ENCODE measurements at places on chromosomes 6 and 20.

GRCh38 chr20:39453890-39454289, 491.7 kb downstream of the DHX35 start:
- no peak for DNase-seq

DNA sequence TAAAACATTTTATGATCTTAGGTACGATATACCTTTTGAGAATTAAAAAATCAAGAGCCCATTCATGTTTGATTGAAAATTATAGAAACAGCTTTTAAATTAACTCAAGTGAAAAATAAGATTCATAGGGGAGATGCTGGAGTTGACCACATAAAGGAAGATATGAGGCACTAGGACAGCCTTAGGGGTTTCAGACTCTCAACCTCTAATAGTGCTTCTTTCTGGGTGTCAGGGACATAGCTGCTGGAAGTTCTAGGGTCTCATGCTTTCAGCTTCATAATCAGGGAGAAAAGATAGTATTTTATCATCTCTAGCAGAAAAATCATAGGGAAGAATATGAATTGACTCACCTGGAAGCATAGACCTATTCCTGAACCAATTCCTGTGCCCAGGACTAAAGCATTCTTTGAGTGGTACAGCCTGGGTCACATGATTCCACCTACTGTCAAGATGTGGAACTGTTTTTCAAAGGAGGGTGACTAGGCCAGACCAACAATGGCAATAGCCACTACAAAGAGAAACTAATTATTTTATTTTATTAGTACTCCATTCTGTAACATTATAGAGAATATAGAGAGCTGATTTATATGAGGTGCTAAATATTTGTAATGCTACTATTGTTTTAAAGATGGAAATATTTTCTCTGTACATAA, 27.8 kb upstream of the CENPW start:
- DNase-seq, result no peak

DNA sequence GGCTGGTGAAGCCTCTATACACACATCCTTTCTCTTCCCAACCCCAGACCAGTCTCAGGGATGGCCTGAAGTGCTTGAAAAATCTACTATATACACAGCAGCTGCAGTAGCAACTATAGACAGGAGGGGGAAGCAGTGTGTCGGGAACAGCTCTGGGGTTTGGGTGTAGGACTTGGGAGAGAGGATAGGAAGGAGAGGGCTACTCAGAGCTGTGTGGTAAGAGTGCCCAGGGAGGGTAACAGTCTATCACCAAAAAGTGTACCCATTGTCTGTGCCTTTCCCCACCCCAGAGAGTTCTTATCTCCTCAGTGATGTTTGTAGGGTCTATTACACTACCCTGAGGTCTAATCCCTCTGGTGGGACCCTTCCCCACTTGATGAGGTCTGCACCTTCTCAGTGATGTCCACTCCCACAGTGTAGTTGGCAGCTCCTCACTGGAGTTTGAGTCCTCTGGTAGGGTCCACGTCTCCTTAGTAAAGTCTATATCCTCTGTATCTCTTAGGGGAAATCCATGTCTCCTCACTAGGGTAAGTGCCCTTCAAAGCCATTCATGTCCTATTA, 1.5 kb upstream of the GGT7 start:
- DNase-seq, result peak; percentile 77

DNA sequence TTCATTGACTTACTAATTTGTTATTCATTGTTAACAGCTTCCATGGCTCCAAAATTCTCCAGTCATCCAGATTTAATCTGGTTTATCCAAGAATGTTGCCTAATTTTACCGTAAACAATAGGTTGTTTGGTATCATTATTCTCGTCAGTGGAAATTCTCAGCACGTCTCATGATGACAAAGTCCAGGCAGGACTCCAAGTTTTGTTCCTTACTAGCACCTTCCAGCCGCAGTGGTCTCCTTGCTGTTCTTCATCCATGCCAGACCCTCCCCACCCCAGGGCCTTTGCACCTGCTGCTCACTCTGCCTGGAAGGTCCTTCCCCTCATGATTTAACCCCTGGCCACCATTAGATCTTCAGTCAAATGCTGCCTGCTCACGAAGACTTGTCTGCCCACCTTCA, 48.1 kb upstream of the NAA20 start:
- DNase-seq, result no peak

- no peak for DNase-seq
Measured at GRCh38 chr6:169101981-169102380, 151.7 kb downstream of the THBS2 start.

GRCh38 chr6:71509191-71510005, 220.8 kb downstream of the OGFRL1 start:
- DNase-seq, result no peak

DNA sequence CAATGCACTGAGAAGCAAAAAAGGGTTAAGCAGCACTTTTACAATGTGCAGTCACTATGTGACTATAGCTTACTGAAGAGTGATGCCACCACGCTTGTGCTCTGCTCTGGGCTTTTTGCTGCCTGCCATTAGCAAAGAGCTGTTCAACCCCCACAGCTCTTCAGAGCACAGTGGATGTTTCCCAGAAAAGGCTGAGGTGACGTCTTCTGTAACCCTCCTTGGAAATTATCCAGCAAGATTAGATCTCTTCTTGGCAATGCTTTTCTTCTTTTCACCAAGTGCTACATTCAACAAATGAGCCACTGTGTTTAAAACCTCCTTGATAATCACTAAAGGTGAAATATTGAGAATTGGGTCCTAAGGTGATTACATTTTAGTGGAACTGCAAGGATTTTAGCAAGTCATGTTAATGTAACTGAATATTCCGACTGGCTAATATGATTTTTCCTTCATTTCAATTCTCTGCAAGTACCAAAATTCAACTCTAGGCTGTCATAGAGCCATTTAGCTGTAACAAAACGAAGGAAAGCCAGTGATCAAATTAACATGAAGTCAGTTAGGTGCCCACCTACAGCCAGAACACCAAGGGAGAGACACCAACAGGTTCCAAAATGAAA, 34.9 kb downstream of the ELOVL5 start:
- DNase-seq, result no peak

GRCh38 chr6:77910826-77911225, 258.0 kb downstream of the MEI4 start:
- no peak for DNase-seq

GRCh38 chr6:157075549-157076450, 247.5 kb downstream of the TMEM242 start:
- DNase-seq, result no peak

GRCh38 chr6:125717120-125717731, 32.2 kb upstream of the HEY2 start:
- no peak for DNase-seq

- no peak for DNase-seq
Measured at GRCh38 chr20:38135271-38135650, 29.8 kb downstream of the TGM2 start.

GRCh38 chr6:37137201-37138090, 32.5 kb upstream of the PIM1 start:
- peak; percentile 36 for DNase-seq

- no peak for DNase-seq
Measured at GRCh38 chr20:57425150-57426013, 34.2 kb downstream of the RBM38 start.

GRCh38 chr6:92577077-92577719, 842.2 kb downstream of the EPHA7 start:
- DNase-seq, result no peak

DNA sequence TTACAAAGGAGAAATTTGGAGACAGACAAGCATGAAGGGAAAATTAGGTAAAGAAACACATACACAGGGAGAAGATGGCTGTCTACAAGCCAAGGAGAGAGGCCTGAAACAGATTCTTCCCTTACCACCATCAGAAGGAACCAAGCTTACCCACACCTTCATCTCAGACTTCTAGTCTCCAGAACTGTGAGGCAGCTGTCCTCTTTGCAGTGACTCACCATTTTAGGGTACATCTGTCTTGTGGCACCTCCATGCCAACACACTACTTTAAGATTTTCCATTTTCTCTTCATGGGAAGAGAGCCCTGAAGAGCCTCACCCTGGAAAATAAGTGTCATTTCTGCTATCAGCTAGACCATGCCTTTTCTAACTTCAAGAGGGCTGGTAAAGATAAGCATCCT, 369.3 kb downstream of the FRK start:
- no peak for DNase-seq

GRCh38 chr20:3313683-3314065, 74.7 kb upstream of the SLC4A11 start:
- DNase-seq, result no peak

DNA sequence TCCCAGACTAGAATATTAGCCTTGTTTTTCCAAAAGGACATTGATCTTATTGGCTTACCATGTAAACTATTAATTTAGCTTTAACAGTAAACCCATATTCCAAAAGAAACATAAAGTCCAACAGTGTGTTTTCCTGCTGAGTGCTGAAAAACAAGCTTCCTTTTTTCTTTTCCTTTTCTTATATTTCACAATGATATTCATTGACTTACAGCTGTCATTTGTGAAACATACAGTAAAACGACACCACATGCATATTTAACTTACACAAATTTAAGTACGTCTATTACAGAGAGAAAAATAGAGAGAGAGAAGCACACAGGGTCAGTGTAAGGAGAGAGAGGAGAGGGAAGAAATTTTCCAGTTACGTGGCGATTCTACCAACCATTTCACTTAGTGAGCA, 543.9 kb upstream of the JARID2 start:
- DNase-seq, result no peak

- no peak for DNase-seq
Measured at GRCh38 chr20:3276680-3277015, 37.7 kb upstream of the SLC4A11 start.

- DNase-seq, result no peak
Measured at GRCh38 chr6:41659935-41660334, 21.7 kb downstream of the MDFI start.

- no peak for DNase-seq
Measured at GRCh38 chr20:17909869-17910321, 58.7 kb downstream of the SNX5 start.

- no peak for DNase-seq
Measured at GRCh38 chr20:16270314-16270931, 302.8 kb downstream of the KIF16B start.

GRCh38 chr6:44050872-44051505, 76.3 kb downstream of the MRPL14 start:
- no peak for DNase-seq

DNA sequence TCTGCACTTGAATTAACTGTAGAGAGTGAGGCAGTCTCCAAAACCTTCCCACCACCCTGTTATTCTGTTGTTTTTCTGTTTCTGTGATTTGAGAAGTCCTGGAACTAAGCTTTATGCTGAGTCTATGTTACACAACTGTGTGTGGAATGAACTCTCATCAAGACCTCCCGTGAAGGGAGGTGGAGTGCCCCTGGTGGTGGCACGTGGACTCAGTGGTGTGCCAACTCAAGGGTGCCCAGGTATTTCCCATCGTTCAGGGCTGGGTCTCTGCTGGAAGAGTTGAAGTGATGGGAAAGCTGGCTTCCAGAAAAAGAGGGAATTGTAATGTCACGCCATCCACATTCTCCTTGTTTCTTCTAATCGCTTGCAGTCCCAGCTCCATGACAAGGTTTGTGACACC, 374.2 kb downstream of the SMOC2 start:
- no peak for DNase-seq

- no peak for DNase-seq
Measured at GRCh38 chr6:129793447-129793846, 67.7 kb downstream of the TMEM244 start.

- DNase-seq, result no peak
Measured at GRCh38 chr6:43860285-43860684, 90.3 kb downstream of the VEGFA start.

GRCh38 chr20:46253391-46253790, 54.9 kb downstream of the CDH22 start:
- peak; percentile 49 for DNase-seq

GRCh38 chr6:107617341-107617932, 127.5 kb downstream of the SOBP start:
- no peak for DNase-seq

DNA sequence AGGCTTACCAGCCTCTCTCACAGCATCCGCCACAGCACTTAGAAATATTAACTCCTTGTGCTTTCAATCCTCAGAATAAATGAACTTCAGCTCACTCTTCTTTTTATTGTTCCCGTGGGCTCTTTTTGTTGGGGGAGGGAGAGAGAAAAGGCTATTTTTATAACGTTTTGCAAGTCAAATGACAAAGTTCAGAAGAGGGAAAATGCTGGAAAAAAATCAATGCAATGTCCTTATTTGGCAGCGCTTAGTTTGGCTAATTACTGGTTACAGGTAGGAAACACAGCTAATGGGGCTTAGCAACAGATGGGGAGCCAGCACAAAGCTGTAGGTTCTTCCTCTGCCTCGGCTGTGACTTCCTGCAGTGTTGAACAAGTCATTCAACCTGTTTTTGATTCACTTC, 1067.0 kb upstream of the MAP3K7 start:
- peak; percentile 37 for DNase-seq

DNA sequence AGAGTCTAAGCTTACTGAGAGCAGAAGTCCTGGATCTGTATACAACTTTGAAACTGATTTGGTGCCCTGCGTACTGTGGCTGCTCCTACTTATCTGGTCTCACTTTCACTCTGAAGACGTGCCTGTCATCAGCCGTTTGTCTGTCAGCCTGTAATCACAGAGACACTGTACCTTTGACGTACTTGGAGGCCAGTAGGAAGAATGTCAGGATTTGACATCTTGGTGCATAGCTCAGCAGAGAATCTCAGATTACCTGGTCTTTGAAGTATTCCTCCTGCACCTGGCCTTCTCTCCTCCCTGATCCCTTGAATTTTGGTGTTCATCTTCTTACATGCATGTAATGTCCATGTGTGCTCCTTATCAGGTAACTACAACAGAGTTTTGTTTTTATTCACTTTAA, 37.7 kb downstream of the DSE start:
- no peak for DNase-seq

DNA sequence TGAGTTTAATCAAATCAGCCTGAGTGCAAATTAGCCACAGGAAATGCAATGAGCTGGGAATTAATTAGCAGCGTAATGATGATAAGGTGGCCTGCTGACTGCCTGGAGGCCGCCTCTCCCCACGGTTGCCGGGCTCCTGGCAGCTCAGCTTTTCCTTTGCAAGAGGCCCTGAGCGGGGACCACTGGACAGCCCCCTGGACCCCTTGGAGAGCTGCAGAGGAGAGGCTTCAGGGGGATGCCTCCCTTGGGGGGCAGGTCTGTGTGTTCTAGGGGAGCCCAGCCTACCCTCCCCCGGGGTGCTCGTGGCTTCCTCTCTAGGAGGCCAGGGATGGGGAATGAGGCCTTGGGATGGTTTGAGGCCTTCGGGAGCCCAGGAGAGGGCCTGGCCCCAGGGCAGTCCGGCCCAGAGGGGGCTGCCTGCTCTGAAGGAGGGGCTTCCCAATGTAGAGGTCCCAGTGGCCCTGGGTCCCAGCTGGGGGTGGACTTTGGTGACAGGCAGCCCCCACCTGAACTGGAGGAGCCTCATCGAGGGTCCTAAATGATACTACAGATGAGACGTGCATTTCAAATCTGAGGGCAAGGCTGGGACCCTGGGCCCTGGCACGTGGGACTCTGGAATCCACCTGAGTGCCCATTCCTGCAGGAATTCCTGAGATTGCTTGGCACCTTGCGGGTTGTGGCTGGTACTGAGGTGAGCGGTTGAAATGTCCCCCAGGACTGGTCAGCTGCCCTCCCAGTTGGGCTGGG, 66.4 kb upstream of the BHLHE23 start:
- DNase-seq, result peak; percentile 23

Measured in glutamatergic neuron (in vitro differentiated cells).